Activated gamma-delta T cell treated with Interleukin-2 at 50 U/mL for 16 hours (primary cell): ENCODE measurements at places on chromosomes 16 and 17.

- DNase-seq, result no peak
Observed at GRCh38 chr17:41748275-41748674, 13.8 kb upstream of the HAP1 start.

- no peak for DNase-seq
Observed at GRCh38 chr17:56913353-56913866, 439 bp downstream of the TRIM25 start.

DNA sequence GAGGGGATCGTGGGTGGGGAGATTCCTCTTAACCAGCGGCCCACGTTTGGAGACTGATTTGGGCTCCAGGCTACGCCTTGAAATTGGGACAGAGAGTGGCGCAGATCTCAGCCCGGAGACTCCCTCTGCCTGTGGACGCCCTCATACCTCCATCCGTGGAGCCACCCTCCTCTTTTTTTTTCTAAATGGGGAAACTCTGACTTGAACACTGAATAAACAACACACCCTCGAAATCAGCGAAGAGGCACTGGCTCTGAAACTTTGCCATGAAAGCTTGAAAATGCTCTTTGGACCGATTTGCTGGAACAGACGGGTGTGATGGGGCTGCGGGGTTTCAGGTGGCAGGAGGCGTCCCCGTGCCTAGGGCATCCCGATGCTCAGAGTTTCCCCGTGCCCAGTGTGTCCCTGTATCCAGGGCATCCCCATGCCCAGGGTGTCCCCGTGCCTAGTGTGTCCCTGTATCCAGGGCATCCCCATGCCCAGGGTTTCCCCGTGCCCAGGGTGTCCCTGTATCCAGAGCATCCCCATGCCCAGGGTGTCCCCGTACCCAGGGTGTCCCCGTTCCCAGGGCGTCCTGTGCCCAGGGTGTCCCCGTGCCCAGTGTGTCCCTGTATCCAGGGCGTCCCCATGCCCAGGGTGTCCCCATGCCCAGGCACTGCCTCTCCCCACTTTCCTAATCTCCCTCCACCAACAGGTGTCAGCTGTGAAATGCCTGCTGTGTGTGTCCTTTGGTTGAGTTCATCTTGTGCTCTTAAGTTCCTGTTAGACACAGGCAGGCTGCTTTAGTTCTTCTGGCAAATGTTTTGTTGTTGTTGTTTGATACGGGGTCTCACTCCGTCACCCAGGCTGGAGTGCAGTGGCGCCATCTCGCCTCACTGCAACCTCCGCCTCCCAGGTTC lies 187.0 kb downstream of the SEC14L1 start:
- DNase-seq, result peak; percentile 2

DNA sequence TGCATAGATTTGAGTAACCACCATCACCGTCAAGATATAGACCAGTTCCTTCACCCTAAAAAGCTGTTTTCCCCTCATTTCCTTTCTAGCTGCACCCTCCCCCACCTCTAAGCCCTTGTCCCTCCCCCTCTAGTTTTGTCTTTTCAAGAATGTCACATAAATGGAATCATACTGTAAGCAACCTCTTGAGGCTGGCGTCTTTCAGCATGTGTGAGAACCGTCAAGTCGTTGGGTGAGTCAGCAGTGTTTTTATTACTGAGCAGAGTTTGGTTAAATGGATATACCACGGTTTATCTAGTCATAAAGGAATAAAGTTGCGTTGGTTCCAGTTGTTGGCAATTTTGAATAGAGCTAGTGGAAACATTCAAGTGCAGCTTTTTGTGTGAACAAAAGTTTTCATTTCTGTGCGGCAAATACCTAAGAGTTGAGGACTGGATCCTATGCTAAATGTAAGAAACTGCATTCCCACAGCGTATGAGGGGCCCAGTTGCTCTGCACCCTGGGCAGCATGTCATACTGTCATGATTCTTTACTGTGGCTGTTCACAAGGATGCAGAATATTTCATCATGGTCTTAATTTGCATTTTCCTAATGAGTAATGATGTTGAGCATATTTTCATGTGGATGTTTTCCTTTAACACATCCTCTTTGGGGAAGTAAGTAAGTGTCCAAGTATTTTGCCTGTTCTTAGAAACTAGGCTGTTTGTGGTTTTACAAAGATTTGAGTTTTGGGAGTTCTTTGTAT lies 264.3 kb downstream of the CPPED1 start:
- no peak for DNase-seq

GRCh38 chr16:3945751-3946603 lies 65.5 kb upstream of the CREBBP start:
- DNase-seq, result no peak

DNA sequence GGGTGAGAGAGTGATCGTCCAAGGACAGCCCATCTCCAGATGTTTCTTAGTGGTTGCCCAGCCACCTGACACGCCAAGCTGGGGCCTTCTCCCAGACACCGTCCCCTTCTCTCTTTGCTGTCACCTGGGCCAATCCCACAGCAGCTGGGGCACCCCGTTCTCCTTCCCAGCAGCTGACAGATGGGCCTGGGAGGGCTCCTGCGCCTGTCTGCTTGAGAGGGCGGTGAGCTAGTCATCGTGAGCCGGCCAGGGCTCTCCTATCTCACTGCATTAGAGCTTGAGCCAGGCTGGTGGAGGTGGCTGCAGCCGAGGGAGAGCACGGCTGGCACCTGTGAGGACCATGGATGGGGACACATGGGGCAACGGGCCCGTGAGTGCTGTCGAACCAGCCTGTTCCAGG lies 41.2 kb downstream of the RAB11FIP3 start:
- no peak for DNase-seq

DNA sequence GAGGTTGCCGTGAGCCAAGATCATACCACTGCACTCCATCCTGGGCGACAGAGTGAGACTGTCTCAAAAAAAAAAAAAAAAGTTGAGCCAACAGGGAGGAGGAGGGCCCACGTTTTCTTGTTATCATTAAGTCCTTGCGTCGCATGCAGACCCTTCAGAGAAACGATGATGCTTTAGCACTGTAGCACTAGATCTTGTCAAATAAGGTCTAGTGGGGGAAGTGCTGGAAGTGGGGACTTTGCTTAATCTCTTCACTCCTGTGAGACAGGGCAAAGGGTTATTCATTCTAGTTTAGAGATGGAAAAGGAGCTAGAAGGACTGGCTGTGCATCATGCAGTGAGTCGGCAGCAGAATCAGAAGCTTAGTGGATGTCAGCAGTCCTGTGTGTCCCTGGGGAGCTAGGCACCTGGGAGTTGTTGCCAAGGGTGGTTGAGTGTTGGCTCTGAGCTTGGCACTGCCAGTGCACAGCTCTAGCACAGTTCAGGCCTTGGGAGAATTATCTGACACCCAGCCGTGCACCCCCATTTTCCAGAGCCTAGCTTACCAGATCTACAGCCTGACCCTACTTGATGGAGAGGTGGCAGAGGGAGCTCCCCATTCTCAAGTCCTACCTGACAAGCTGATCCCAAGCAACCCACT lies 33.4 kb upstream of the TBX2 start:
- no peak for DNase-seq

DNA sequence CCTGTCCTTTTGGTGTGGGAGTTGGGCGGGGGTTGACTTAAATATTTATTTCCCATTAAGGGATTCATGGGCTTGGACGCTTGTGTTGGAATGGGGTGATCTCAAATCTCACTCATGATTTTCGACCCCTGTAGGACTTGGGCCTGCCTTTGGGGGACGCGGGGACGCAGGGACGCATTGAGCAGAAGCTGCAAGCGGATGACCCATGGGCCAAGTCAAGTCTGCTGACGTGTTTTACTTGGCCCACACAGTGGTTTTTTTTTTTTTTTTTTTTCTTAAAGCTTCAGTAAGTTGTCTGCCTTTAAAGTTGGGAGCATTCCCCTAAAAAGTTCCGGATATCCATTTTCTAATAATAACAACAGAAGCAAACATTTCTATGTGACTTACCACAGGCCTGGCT lies 28.9 kb downstream of the CMIP start:
- no peak for DNase-seq

- peak; percentile 60 for DNase-seq
Observed at GRCh38 chr16:1102921-1103635, 7.0 kb upstream of the C1QTNF8 start.

DNA sequence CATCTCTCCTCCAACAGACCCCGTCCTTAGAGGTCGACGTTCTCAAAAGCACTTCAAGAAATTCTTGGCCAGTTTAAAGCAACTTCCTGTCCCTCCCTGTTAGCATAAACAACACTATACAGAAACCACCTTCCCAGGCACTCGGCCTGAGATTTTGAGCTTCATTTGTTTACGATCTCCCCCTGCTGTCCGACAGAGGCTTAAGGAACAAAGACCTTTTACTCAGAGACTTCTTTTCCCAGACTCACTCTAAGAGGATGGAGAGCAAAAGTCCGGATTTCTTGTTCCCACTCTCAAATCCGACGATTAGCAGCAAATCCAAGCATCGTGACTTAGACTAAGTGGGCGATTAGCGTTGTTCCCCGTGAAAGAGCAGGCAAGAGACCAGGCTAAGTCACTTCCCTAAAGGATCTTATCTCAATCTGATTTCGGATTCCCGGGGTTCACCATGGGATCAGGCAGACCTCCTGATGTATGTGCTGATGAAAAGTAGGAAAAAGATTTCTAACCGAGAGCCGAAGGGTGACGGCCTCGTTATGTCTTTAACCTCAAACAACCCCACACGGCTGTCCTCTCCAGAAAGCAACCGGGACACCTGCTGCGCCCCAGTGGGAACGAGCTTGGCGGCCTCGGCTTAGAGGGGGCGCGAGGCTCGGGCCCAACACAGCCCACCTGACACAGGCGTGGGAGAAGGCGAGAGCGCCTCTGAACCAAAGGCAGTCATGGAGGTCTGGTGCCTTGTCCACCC lies 598 bp downstream of the INPP5K start:
- DNase-seq, result peak; percentile 65
